Liver (tissue), 10 donors: ENCODE measurements at places on chromosomes 1 and 21. TPM values are rescaled to one million over a fixed set of nuclear protein-coding genes. Genes with fewer than 3 reads are reported as not detected.

DNA sequence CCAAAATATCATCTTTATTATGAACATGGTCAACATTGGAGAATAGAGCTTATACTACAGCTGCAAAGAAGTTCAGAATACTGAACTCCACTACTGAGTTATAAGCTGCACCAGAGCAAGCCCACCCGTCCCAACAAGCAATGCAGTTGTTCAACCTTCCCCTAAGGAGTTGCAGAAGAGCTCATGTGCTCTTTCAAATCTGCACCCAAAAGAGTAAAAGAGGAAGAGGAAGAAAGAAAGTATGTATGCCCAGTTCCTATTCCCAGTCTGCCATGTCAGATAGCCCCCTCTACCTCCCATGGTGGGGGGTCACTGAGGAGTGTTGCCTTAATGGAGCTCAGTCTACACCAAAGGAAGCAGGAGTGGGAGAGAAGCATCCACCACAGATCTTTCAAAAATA, 6.9 kb downstream of the C1orf162 start:
- peaks cover 3% of the 10 kb centered on the region for H3K36me3 ChIP-seq
- H3K27ac ChIP-seq, result no peak overlapping the region
- H3K4me3 ChIP-seq, result no peak overlapping the region
- H3K27me3 ChIP-seq, result no peaks in the 10 kb centered on the region

DNA sequence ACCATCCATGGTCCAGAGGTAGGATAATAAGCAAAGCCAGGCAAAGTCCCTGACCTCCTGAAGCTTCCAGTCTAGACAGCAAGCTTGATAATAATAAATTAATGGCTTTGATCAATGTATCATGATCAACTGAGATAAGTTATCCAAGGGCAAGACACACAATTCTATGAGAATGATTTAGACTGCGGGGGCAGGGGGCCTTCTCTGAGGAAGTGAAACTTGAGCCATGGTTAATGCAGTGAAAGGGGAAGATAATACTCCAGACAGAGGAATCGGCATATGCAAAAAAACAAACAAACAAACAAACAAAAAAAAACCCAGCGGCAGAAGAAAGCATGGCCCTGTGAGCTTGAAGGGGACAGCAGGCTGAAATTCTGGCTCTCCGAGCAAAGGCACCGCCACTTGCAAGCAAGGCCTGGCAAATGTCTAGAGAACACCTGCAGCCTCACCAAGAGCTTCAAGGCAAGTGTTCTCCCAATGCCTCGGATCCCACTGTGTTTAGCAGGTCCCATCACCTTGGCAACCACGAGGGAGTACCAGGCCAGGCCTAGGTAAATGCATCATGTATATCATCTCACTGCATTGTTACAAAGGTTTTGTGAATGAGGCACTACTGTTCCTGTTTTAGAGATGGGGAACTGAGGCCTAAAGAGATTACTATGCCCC, 24.9 kb downstream of the CSMD2 start:
- no peaks in the 10 kb centered on the region for H3K27me3 ChIP-seq
- no peaks in the 10 kb centered on the region for H3K4me1 ChIP-seq
- H3K27ac ChIP-seq, result no peak overlapping the region
- H3K4me3 ChIP-seq, result no peak overlapping the region

GRCh38 chr1:172616195-172616594, 42.7 kb upstream of the FASLG start:
- no peak overlapping the region for H3K4me3 ChIP-seq
- no peaks in the 10 kb centered on the region for H3K36me3 ChIP-seq
- H3K4me1 ChIP-seq, result no peaks in the 10 kb centered on the region
- DNase-seq, result no peak

GRCh38 chr1:156465747-156466365, 34.7 kb downstream of the MEF2D start:
- H3K4me3 ChIP-seq, result no peak overlapping the region
- H3K27ac ChIP-seq, result no peak overlapping the region
- H3K27me3 ChIP-seq, result no peaks in the 10 kb centered on the region
- H3K4me1 ChIP-seq, result no peaks in the 10 kb centered on the region

- DNase-seq, result no peak
- no peaks in the 10 kb centered on the region for H3K27me3 ChIP-seq
- H3K27ac ChIP-seq, result no peak overlapping the region
- H3K4me3 ChIP-seq, result no peak overlapping the region
- no peaks in the 10 kb centered on the region for H3K4me1 ChIP-seq
Observed at GRCh38 chr1:5620418-5620817, 371.8 kb downstream of the NPHP4 start.

GRCh38 chr1:46687093-46687659, 15.5 kb downstream of the TEX38 start:
- H3K4me1 ChIP-seq, result peaks cover 6% of the 10 kb centered on the region
- H3K27ac ChIP-seq, result peak overlapping the region; percentile 20
- H3K27me3 ChIP-seq, result no peaks in the 10 kb centered on the region
- no peak for DNase-seq
- no peak overlapping the region for H3K4me3 ChIP-seq

Gene PPP1R12B
- 6.0 TPM for polyA plus RNA-seq

Gene TFF2
- not detected for polyA plus RNA-seq

Gene SUSD4
- polyA plus RNA-seq, result 1.9 TPM

DNA sequence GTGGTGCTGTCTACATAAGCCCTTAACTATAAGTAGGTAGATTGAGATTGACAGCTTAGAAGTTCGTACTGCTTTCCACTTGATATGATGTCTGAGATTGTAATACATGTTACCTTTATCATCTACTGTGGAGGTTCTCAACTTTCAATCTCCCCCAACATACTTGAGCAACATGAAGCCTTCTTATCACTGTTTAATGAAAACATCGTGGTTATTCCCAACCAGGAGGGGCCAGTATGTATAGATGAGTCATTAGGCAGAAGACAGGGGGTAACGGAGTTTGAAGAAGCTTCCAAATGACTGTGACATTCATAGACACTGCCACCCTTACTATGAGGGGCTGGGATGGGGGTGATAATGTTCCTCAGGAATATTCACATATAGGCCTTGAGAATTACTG, 36.0 kb downstream of the CENPF start:
- H3K36me3 ChIP-seq, result no peaks in the 10 kb centered on the region
- no peaks in the 10 kb centered on the region for H3K4me1 ChIP-seq
- H3K4me3 ChIP-seq, result no peak overlapping the region
- H3K27ac ChIP-seq, result no peak overlapping the region
- no peaks in the 10 kb centered on the region for H3K27me3 ChIP-seq

Gene KIAA1614
- polyA plus RNA-seq, result 0.29 TPM

Gene AIM2
- 0.33 TPM for polyA plus RNA-seq

Gene OR2T11
- polyA plus RNA-seq, result not detected

- H3K4me1 ChIP-seq, result no peaks in the 10 kb centered on the region
- H3K36me3 ChIP-seq, result no peaks in the 10 kb centered on the region
- no peaks in the 10 kb centered on the region for H3K27me3 ChIP-seq
- H3K27ac ChIP-seq, result no peak overlapping the region
Observed at GRCh38 chr1:94719926-94720793, 100.0 kb upstream of the SLC44A3 start.

Gene PPFIA4
- polyA plus RNA-seq, result 0.07 TPM

Gene KCNK1
- polyA plus RNA-seq, result 2.5 TPM

Gene WNT2B
- 0.07 TPM for polyA plus RNA-seq

- H3K4me3 ChIP-seq, result peak overlapping the region; percentile 55
- peak overlapping the region; percentile 100 for H3K27ac ChIP-seq
- H3K27me3 ChIP-seq, result no peaks in the 10 kb centered on the region
Observed at GRCh38 chr1:234603221-234604204, 6.5 kb downstream of the IRF2BP2 start.

Gene DNASE2B
- not detected for polyA plus RNA-seq

DNA sequence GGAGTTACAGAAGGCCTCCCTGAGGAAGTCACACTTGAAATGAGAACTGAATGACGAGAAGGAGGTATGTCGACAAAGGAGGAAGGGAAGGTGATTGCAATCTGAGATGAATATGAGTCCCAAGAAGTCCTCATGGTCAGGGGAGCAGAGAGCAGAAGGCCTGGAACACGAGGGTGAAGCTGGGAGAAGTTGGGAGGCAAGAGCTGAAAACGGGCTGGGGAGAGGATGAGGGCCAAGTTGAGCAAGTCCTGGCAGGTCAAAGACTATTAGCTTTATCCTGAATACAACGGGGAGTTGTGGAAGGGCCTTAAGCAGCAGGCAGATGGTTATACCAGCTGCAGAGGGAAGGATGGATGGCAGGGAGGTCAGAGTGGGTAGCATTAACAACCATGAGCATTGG, 89.5 kb downstream of the KCNJ15 start:
- H3K36me3 ChIP-seq, result no peaks in the 10 kb centered on the region
- no peak overlapping the region for H3K4me3 ChIP-seq
- H3K27me3 ChIP-seq, result no peaks in the 10 kb centered on the region
- no peak for DNase-seq

GRCh38 chr1:68015971-68016370, 34.5 kb downstream of the DIRAS3 start:
- H3K36me3 ChIP-seq, result no peaks in the 10 kb centered on the region
- no peak overlapping the region for H3K27ac ChIP-seq
- no peaks in the 10 kb centered on the region for H3K4me1 ChIP-seq
- H3K4me3 ChIP-seq, result no peak overlapping the region
- DNase-seq, result no peak
- no peaks in the 10 kb centered on the region for H3K27me3 ChIP-seq

- H3K27ac ChIP-seq, result no peak overlapping the region
- H3K4me3 ChIP-seq, result no peak overlapping the region
- H3K27me3 ChIP-seq, result no peaks in the 10 kb centered on the region
- no peak for DNase-seq
- H3K4me1 ChIP-seq, result no peaks in the 10 kb centered on the region
Observed at GRCh38 chr1:183126528-183126927, 59.5 kb upstream of the LAMC2 start.

- H3K4me1 ChIP-seq, result no peaks in the 10 kb centered on the region
- no peak overlapping the region for H3K4me3 ChIP-seq
- no peak for DNase-seq
- H3K27me3 ChIP-seq, result no peaks in the 10 kb centered on the region
- H3K36me3 ChIP-seq, result no peaks in the 10 kb centered on the region
Observed at GRCh38 chr1:212926372-212926771, 24.0 kb upstream of the VASH2 start.

- no peak for DNase-seq
- no peaks in the 10 kb centered on the region for H3K4me1 ChIP-seq
- H3K27me3 ChIP-seq, result no peaks in the 10 kb centered on the region
- no peak overlapping the region for H3K27ac ChIP-seq
- H3K4me3 ChIP-seq, result no peak overlapping the region
Observed at GRCh38 chr1:151982300-151983005, 11.2 kb downstream of the S100A10 start.

DNA sequence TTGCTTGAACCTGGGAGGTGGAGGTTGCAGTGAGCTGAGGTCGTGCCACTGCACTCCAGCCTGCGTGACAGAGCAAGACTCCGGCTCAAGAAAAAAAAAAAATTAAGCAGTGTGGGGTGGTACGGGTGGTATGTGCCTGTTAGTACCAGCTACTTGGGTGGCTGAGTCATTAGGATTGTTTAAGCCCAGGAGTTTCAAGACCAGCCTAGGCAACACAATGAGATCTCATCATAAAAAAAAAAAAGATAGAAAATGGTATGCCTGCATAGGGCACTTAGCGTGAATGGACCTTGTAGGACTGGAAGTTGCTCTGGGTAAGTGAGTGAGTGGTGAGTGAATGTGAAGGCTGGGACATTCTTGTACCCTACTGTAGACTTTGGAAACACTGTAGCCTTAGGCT, 37.0 kb downstream of the TBCE start:
- no peak overlapping the region for H3K27ac ChIP-seq
- no peaks in the 10 kb centered on the region for H3K36me3 ChIP-seq
- DNase-seq, result no peak
- H3K4me1 ChIP-seq, result peaks cover 20% of the 10 kb centered on the region
- no peaks in the 10 kb centered on the region for H3K27me3 ChIP-seq

GRCh38 chr1:228373681-228374571, 32.7 kb downstream of the TRIM11 start:
- H3K4me1 ChIP-seq, result no peaks in the 10 kb centered on the region
- no peak overlapping the region for H3K4me3 ChIP-seq
- H3K36me3 ChIP-seq, result no peaks in the 10 kb centered on the region
- H3K27me3 ChIP-seq, result no peaks in the 10 kb centered on the region
- no peak overlapping the region for H3K27ac ChIP-seq
- no peak for DNase-seq

Gene NBPF19
- 1.5 TPM for polyA plus RNA-seq

- H3K27ac ChIP-seq, result no peak overlapping the region
- no peaks in the 10 kb centered on the region for H3K4me1 ChIP-seq
- H3K27me3 ChIP-seq, result peaks cover 3% of the 10 kb centered on the region
- no peaks in the 10 kb centered on the region for H3K36me3 ChIP-seq
- H3K4me3 ChIP-seq, result no peak overlapping the region
Observed at GRCh38 chr1:184366997-184367396, 19.8 kb upstream of the C1orf21 start.

- H3K27ac ChIP-seq, result no peak overlapping the region
- no peaks in the 10 kb centered on the region for H3K27me3 ChIP-seq
- H3K4me1 ChIP-seq, result no peaks in the 10 kb centered on the region
- DNase-seq, result no peak
- no peak overlapping the region for H3K4me3 ChIP-seq
- no peaks in the 10 kb centered on the region for H3K36me3 ChIP-seq
Observed at GRCh38 chr1:81254068-81254467, 546.7 kb upstream of the ADGRL2 start.

- no peak overlapping the region for H3K27ac ChIP-seq
- H3K4me1 ChIP-seq, result no peaks in the 10 kb centered on the region
- H3K4me3 ChIP-seq, result no peak overlapping the region
- no peaks in the 10 kb centered on the region for H3K27me3 ChIP-seq
- H3K36me3 ChIP-seq, result no peaks in the 10 kb centered on the region
- peak; percentile 26 for DNase-seq
Observed at GRCh38 chr1:30535595-30536325, 187.6 kb downstream of the MATN1 start.

Gene TACSTD2
- 0.93 TPM for polyA plus RNA-seq

- no peak for DNase-seq
- no peak overlapping the region for H3K27ac ChIP-seq
- no peak overlapping the region for H3K4me3 ChIP-seq
- H3K36me3 ChIP-seq, result no peaks in the 10 kb centered on the region
Observed at GRCh38 chr1:24263211-24263610, 55.9 kb upstream of the GRHL3 start.

Gene FTCD
- 182 TPM for polyA plus RNA-seq

DNA sequence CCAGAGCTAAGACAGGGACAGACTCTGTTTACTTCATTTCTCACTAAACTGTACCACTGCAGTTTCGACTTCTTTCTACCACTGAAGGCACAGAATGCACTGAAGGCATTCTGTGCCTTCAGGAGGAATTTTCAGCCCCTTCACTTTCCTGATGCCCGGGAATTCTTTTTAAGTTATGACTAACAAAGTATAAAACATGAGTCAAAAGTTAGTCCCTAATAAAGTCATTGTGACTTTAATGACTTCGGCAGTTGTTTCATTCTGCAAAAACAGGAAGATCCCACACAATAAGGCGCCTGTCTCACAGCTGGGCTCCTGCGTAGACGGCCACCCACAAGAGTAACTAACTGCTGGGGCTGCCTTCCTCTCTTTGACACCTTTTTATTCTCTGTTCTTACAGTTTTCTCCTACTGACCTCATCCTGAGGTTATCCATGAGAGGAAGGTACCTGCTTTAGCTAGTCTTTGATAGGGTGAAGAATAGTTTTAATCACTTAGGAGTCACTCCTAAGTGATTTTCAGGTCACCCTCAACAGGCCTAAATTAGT, 183.9 kb upstream of the SGIP1 start:
- H3K27me3 ChIP-seq, result no peaks in the 10 kb centered on the region
- DNase-seq, result no peak
- H3K27ac ChIP-seq, result peak overlapping the region; percentile 55
- H3K4me1 ChIP-seq, result peaks cover 6% of the 10 kb centered on the region

Gene SLC16A4
- polyA plus RNA-seq, result 1.4 TPM

GRCh38 chr1:5913078-5913845, 79.0 kb downstream of the NPHP4 start:
- H3K27ac ChIP-seq, result no peak overlapping the region
- DNase-seq, result no peak
- H3K27me3 ChIP-seq, result no peaks in the 10 kb centered on the region
- no peak overlapping the region for H3K4me3 ChIP-seq
- peaks cover 5% of the 10 kb centered on the region for H3K4me1 ChIP-seq

GRCh38 chr1:172940174-172940855, 110.4 kb downstream of the TNFSF18 start:
- no peak overlapping the region for H3K4me3 ChIP-seq
- DNase-seq, result no peak
- H3K27ac ChIP-seq, result no peak overlapping the region
- H3K27me3 ChIP-seq, result no peaks in the 10 kb centered on the region
